Stimulated activated CD8-positive, alpha-beta memory T cell treated with anti-CD3 and anti-CD28 coated beads, Interleukin-12 subunit alpha, Interleukin-12 subunit beta, amount 100 ng/mL, for 1 hour (primary cell): ENCODE measurements at places on chromosomes 2 and 18.

GRCh38 chr2:168997118-168997521, 34.0 kb downstream of the ABCB11 start:
- no peak for DNase-seq

DNA sequence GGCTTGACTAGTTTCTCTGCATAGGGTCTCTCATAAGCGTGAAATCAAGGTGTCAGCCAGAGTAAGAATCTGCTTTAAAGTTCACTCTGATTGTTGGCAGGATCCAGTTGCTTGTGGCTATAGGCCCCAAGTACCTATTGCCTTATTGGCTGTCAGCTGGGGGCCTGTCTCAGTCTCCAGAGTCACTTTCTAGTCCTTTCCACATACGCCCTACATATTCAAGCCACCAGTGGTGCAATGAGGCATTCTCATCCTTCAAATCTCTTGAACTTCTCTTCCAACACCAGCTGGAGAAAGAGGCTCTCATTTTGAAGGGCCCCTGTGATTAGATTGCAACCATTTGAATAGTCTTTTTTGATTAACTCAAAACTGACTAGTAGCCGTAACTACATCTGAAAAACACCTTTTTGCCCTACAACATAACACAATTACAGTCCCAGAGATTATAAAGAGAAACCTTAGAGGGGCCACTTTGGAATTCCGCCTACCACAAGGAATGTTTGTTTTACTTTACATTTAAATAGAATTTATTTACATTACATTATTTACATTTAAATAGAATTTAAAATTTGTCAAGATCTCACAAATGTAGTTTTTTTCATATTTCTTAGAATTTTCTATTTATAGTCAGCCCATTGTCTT, 520.1 kb downstream of the DSC3 start:
- DNase-seq = no peak

DNA sequence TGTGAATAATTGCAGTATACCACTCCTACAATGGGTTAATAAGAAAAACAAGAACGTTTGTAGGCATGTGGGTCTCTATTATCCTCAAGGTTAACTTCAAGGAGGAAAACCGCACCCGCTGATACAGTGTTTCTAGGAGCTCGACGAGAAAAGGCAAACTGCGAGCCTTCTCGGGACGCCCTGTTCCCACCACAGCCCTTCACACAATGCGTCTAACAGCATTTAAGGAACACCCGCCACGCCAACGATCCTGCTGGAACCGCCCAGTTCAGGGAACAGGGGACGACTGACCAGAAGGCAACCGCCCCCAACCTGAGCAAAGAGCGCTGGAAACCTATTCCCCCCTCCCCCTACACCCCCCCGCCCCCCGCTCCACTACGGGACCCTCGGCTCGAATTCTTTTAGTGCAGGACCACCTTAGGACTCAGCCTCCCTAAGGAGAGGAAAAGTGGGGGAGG, 710 bp upstream of the TMSB10 start:
- no peak for DNase-seq

GRCh38 chr18:12338382-12338781, 30.3 kb downstream of the TUBB6 start:
- no peak for DNase-seq

DNA sequence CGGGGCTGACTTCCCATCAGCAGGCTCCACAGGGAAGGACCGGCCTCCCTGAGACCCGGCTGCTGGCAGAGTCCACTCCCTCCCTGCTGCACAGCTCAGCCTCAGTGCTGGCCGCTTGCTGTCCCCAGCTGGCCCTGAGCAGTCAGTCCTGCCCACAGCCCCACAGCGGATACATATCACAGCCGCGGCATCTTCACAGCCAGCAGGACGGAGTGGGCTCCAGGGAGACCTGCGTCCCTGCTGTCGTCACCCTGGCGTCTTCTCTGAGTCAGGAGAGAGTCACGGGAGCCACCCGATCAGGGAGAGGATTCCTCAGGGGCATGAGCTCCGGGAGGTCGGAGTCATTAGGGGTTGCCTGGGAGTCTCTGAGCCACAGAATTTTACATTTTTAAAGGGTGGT, 13.1 kb upstream of the SNTG2 start:
- no peak for DNase-seq

- DNase-seq = no peak
These were observed 221.2 kb downstream of the KLHL29 start for GRCh38 chr2:23606196-23606595.

DNA sequence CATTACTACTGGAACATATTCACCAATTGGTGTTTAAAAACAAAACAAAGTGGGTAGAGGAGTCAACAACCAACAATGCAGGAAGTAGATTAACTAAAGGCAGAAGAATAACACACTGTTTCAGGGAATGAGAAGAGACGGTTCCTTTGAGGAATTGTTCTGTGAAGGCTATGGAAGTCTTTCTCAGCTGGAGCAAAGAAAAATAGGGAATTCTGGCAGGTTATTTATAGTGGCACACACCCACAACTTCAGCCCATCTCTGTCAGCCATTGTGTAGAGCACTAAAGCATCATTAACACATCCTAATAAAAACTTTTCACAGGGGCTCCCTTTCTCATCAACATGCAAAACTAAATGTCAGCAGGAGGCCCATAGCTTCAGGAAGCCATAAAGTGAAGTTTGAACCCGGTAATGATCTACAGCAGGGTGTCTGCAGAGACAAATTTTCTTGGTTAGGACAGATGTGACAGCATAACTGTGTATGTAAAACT, 113.6 kb downstream of the CDH2 start:
- no peak for DNase-seq

DNA sequence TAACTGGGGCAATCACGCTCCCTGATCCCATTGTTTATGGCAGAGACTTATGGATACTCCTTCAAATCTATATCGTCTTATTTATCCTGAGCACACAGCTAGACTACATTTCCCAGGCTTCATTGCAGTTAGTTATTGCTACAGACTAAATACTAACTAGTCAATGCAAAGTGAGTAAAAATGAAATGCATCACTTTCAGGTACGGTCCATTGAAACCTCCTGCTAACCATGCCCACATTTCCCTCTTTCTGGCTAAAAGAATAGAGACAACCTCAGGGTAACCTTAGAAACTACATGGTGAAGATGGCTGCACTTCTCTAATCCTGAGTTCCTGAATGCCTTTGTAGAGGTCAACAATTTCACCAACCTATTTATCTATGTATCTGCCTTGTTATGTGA, 437.4 kb downstream of the EPHA4 start:
- DNase-seq = no peak

- DNase-seq = no peak
These were observed 10.2 kb downstream of the NAGK start for GRCh38 chr2:71078624-71079023.

- DNase-seq = no peak
These were observed 394.9 kb upstream of the ZEB2 start for GRCh38 chr2:144914622-144915318.

- DNase-seq = no peak
These were observed 93.5 kb upstream of the SLC14A2 start for GRCh38 chr18:45521777-45522176.

GRCh38 chr2:71903841-71904240, 243.8 kb downstream of the CYP26B1 start:
- DNase-seq = no peak

DNA sequence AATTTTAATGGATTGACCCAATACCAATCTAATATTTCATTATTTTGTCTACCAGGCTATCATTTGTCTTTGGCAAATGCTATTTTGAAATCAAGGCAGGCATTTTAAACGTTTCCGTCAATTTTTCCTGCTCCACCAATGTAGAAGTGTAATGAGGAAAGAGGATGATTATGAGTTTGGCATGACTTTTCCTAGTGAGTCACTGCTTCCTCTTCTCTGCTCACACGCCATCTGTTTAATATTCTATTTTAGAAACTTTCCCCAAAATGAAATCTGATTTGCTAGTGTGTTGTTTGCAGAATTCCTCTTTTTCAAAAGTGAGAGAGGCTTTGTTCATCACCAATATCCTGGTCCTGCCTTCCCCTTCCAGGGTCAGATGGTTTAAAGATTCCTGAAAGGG, 42.5 kb upstream of the PID1 start:
- DNase-seq = no peak

- DNase-seq = no peak
These were observed 191.5 kb upstream of the FANCL start for GRCh38 chr2:58432491-58433170.

GRCh38 chr2:200184748-200185627, 121.5 kb upstream of the SPATS2L start:
- DNase-seq = no peak

- DNase-seq = no peak
These were observed 53.6 kb downstream of the CDK15 start for GRCh38 chr2:201859949-201860348.

GRCh38 chr18:46054956-46055837, 16.9 kb downstream of the PSTPIP2 start:
- DNase-seq = no peak

DNA sequence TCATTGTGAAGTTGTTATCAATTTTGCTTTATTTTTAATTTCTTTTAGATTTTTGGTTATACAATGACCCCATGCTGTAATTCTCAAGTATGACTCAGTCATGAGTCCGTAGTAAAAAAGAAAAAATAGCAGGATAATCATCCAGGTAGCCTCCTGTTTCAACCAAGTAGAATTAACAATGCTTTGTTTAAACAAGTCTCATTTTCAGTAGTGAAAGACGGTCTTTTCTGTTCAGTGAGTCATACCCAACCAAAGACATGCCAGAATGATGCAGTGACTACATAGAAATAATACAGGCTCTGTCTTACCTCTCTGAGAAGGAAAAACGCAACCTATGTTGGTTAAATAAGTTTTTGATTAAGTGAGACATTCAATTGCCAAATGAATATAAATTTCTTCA, 67.8 kb upstream of the DSC1 start:
- no peak for DNase-seq

DNA sequence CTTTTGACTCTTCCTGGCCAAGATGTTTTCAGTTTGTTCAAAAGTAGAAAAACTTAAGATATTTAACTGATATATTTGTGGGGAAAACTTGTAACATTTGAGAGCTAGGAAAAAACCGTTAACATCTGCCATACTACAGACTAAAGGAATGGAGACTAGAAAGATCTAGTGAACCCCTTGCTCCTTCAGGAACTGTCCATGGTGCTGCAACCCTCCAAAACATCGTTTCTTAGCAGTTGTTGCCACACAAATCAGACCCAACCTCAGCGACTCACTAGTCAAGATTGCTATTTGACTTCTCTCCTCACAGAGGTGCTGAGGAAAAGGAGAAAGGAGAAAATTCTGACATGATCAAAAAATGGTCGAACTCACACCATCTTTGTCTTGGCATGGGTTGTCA, 393.8 kb upstream of the LYPD1 start:
- no peak for DNase-seq

GRCh38 chr2:216388046-216388884, 16.0 kb upstream of the MARCHF4 start:
- DNase-seq = no peak

- no peak for DNase-seq
These were observed 27.9 kb upstream of the GREB1 start for GRCh38 chr2:11505652-11506610.

- DNase-seq = no peak
These were observed 47.4 kb downstream of the TRPM8 start for GRCh38 chr2:233964581-233964980.

GRCh38 chr2:217353591-217353990, 493.7 kb upstream of the TNP1 start:
- DNase-seq = no peak

GRCh38 chr18:9578306-9578705, 36.1 kb downstream of the PPP4R1 start:
- no peak for DNase-seq

DNA sequence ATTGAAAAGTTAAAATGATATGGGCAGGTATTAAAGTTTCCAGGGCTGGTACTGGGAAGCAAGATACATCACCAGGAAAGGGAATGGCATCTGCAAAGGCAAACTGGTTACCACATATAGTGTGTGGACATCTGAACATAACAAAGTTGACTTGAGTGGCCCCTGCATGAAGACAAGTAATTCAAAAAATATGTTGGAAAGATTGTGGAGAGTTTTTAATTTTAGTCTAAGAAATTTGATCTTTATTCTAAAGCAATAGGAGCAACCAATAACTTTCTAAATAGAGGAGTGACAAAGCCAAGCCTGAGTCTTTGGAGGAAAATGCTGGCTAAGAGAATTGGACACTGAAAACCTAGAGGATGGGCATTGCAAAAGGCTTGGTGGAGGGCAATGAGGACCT, 278.2 kb downstream of the ALK start:
- DNase-seq = no peak

DNA sequence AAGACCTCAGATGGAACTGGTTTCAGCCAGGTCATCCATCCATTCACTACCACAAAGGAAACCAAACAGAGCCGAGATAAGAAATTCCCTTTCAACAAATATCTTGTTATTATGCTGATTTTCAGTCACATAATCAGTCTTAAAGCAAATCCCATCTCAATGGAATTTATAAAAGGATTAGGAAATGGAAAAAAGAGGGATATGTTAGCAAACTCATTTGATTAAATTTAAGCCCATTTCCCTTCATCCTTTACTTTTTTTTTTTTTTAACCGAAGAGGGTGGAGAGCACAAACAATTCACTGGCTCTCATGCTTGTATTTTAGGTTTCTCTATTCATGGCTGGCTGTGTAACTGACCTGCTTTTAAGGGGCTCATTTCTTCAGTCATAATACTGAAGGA, 109.0 kb upstream of the GATA6 start:
- no peak for DNase-seq

DNA sequence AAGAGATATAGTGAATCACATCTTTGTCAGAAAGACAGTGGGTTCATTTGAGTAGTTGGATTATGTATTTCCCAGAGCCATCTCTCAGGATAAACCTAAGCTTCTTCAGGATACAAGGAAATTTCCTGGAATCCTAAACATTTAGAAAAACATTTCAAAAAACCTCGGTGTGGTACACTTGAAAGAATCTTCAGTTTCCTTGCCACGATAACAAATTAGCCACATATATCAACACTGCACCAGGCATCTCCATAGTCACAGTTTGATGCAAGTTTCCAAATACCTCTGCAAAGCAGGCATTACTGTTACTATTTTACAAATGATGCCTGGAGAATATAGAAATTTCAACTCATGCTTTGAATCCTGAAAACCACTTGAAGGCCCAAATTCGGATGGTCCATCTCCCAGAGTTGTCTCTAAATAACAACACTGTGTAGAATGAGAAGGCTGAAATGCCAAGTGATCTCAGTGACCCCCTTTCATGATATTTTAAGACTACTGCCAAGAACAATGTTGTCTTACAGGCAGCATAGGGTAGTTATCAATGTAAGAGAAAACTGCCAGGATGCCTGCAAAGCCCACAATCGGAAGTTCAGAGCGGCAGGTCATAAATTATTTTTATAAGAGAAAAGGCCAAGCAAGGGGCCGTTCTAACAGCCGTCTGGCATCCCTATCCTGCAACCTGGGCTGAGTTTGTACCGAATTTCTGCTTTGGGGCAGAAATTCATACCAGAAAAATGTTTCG, 307.9 kb downstream of the TXNL1 start:
- no peak for DNase-seq
